NCI-H774 (cell line): ENCODE measurements at places on chromosomes 16 and 17.

- DNase-seq = no peak
These were observed 15.4 kb upstream of the ERN1 start for GRCh38 chr17:64145375-64145750.

- DNase-seq = no peak
These were observed 49.1 kb downstream of the ARHGAP17 start for GRCh38 chr16:24966031-24966430.

GRCh38 chr16:77223184-77223583, 24.0 kb downstream of the SYCE1L start:
- no peak for DNase-seq

DNA sequence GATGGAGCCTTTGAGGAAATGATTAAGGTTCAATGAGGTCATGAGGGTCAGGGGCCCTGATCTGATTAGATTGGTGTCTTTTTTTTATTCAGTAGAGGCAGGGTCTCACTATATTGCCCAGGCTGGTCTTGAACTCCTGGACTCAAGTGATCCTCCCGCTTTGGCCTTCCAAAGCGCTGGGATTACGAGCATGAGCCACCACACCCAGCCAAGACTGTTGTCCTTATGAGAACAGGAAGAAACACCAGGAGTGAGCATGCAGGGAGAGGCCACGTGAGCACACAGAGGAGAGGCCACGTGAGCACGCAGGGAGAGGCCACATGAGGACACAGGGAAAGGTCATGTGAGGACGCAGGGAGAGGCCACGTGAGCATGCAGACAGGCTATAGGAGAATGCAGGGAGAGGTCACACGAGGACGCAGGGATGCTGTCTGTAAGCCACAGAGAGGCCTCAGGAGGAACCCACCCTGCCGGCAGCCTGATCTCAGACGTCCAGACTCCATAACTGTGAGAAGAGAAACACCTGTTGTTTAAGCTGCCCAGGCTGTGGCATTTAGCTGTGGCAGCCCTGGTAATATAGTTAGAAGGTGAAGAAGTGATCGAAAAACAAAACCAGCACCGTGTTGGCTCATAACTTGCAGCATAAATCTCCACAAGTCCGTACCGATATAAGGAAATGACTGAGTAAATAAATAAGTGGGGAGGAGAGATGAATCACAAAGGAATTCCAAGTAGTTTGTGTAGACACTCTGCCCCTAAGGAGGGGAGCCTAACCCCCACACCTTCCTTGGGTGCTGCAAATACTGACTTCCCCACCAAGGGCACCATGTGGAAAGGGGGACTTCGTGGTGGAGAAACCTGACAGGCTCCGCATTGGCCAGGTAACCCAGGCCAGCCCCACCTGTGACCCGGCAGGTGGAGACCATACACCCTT, 14.6 kb upstream of the CSNK1D start:
- DNase-seq = peak; percentile 100

DNA sequence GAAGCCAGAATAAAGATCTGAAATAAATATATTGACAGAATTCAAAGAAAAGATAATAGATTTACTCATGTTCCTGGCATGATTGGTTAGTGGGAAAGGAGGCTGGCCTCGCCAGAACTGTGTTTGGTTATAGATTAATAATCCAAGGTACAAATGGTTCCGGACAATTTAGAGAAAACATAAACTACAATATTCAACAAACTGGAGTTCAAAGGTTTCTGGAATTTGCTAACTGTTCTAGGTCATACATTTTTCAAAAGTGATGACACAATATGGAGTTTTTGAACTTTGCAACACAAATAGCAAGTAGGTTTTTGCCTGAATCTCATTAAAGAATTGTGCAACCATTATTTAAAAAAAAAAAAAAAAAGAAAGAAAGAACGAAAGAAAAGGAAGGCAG, 251.7 kb upstream of the SALL1 start:
- DNase-seq = no peak

DNA sequence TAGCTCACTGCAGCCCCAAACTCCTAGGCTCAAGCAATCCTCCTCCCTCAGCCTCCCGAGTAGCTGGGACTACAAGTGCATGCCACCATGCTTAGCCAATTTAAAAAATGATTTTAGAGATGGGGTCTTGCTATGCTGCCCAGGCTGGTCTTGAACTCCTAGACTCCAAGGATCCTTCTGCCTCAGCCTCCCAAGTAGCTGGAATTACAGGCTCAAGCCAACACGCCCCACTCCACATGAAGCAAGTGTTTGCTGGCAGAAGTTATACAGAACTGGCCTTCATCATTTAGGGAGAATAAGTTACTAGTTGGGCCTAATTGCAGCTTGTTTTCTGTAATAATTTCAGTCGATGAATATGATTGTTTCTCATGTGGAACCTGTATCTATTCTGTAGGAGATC, 68.0 kb downstream of the SHISA6 start:
- DNase-seq = no peak

- DNase-seq = no peak
These were observed 97.4 kb downstream of the VAT1L start for GRCh38 chr16:77885571-77886295.

- DNase-seq = no peak
These were observed 5.1 kb upstream of the KIFC3 start for GRCh38 chr16:57807252-57807967.

- no peak for DNase-seq
These were observed 30.5 kb downstream of the MYO15A start for GRCh38 chr17:18139092-18139491.

DNA sequence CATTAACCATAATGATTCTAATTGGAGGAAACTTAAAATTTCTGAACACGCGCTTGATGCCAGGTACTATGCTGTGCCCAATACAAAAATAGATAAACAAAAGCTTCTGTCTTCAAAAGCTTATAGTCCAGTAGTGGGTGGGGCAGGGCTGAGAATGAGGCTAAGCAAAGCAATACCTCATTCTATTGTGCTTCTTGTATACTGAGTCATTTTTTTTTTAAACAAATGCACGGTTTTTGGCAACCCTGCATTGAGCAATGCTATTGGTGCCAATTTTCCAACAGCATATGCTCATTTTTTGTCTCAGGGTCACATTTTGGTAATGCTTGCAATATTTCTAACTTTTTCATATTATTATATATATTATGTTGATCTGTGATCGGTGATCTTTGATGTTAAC, 34.7 kb upstream of the HNF1B start:
- DNase-seq = no peak
